ENCODE measurements at places on chromosomes 2 and 18. TPM values are rescaled to one million over a fixed set of nuclear protein-coding genes. Genes with fewer than 3 reads are reported as not detected.

SUMO1 gene
- total RNA-seq = 106 TPM

UGT1A6 gene
- not detected for total RNA-seq

INO80B gene
- total RNA-seq = 7.1 TPM

TYMS gene
- 27.6 TPM for total RNA-seq

ALPG gene
- total RNA-seq = not detected

ATIC gene
- total RNA-seq = 14.9 TPM

FEV gene
- total RNA-seq = not detected

VSNL1 gene
- total RNA-seq = not detected

ZNF512 gene
- 11.9 TPM for total RNA-seq

TMEM127 gene
- total RNA-seq = 25.8 TPM

PLGLB2 gene
- 0.39 TPM for total RNA-seq

ELOA2 gene
- total RNA-seq = not detected

TLX2 gene
- total RNA-seq = not detected

AGFG1 gene
- 56.6 TPM for total RNA-seq

KRCC1 gene
- 11.8 TPM for total RNA-seq

ANKRD30B gene
- total RNA-seq = not detected

REG3G gene
- total RNA-seq = not detected

TCF23 gene
- total RNA-seq = not detected

SERPINB11 gene
- total RNA-seq = not detected

SERPINB12 gene
- not detected for total RNA-seq

TMEM178A gene
- 0.25 TPM for total RNA-seq

DSC1 gene
- total RNA-seq = not detected

FHOD3 gene
- total RNA-seq = under 0.01 TPM

POTEJ gene
- total RNA-seq = 0.38 TPM

MLPH gene
- total RNA-seq = not detected

LRRTM1 gene
- total RNA-seq = not detected

SERPINB7 gene
- not detected for total RNA-seq

SLC16A14 gene
- 0.25 TPM for total RNA-seq

DLGAP1 gene
- total RNA-seq = under 0.01 TPM

C2orf72 gene
- total RNA-seq = not detected

ITGA6 gene
- 146 TPM for total RNA-seq

CAPG gene
- 63.6 TPM for total RNA-seq

VWC2L gene
- not detected for total RNA-seq

LINC00305 gene
- not detected for total RNA-seq

CRACDL gene
- 3.0 TPM for total RNA-seq

NT5C1B gene
- not detected for total RNA-seq

CHAC2 gene
- 4.4 TPM for total RNA-seq
